Stimulated activated CD4-positive, alpha-beta T cell treated with anti-CD3 and anti-CD28 coated beads, Interleukin-1b, Interleukin-23, amount 100 ng/mL, for 4 hours (primary cell): ENCODE measurements at places on chromosomes 7 and 10.
A peak's percentile ranks its signal among the peaks of the same experiment; 100 is the strongest.

DNA sequence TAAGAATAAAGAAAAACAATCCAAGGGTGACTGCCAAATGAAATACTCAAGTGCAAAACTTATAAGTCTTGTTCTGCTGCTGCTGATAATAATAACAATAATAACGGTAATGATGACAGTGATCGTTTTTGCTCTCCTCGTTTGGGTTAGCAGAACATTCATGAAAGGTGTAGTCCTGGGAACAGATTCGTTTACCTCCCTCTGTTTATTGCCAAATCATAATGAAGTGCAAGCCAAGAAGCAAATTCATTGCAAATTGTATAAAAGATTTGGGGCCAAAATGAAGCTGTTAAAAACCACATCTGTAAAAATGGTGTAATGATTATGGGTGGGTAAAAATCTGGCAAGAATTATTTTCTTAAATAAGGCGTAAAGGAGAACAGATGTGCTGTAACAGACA is 587.2 kb upstream of the MKI67 start:
- DNase-seq: no peak

GRCh38 chr7:111059833-111060232 is 31.1 kb upstream of the LRRN3 start:
- no peak for DNase-seq

DNA sequence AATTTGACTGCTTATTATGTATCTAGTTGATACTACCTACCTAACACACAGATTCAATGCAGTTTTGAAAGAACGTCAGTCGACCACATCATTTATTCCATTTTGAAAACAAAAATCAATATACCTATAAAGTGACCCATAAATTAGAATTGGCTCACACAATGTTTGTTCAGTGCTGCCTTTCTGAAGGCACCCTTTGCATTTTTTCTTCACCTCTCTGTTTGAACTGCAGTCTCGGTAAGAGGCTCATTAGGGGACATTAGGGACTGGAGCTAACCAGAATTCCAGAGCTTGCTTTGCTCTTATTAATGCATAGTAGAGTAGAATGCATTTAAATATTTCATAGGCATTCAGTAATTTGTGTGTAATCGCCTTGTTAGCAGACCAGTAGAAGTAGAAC is 234.1 kb downstream of the FOXP2 start:
- DNase-seq: no peak

GRCh38 chr10:108848046-108848445 is 1075.3 kb downstream of the XPNPEP1 start:
- DNase-seq: no peak

DNA sequence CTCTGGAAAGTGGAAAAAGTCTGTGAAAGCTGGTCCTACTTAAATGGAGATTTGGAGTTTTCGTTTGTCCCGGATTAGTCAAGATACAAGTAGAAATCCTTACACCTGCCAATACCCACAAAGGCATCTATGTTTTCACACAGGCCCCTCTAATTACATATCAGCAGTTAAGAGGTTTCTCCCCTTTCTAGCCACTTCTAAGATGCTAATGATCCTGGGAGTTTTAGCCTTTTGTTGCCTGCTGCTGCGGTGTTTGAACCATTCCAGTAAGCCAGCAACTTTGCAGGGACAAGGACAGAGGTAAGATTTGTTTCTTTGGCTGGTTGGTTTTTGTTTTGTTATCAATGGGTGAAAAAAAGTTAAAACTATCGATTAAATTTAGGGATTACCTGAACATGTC is 5.8 kb upstream of the C1QL3 start:
- no peak for DNase-seq

- DNase-seq: peak; percentile 3
Measured at GRCh38 chr7:135335628-135336139, 102.0 kb downstream of the STRA8 start.

DNA sequence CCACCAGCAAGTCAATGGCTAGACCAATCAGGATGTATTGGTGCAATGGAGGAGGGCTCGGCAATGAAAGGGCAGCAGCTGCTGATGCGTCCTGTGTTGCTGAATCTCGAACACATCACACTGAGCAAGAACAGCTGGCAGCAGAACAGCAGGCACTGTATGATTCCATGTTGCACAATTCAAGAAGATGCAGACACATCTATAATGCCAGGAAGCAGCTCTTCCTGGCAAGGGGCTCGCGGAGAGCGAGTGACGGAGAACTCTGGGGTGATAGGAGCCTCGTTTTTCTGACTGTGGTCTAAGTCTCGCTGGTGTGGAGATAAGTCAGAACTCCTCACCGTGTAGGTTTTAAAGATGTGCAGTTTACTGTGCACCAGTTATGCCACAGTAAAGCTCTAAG is 24.8 kb upstream of the PFKP start:
- DNase-seq: no peak

DNA sequence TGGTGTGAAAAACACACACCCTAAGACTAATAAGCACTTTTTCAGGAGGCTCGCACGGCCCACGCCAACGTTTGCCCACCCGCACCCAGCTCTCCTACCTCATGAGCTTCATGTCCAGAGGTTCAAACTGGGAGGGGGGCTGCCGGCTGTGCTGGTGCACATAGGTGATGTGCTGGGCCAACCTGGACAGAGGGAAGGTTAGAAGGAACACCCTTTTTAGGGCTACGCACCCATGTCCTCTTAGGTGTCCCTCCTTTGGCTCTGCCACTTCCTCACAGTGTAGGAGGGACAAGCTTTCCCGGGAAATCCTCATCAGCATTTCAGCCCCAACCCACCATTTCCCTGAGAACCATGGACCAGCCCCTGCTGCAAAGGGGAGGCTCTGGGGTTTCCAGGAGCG is 5.9 kb downstream of the MCM7 start:
- no peak for DNase-seq

- no peak for DNase-seq
Measured at GRCh38 chr10:14233566-14233965, 97.2 kb downstream of the FRMD4A start.

DNA sequence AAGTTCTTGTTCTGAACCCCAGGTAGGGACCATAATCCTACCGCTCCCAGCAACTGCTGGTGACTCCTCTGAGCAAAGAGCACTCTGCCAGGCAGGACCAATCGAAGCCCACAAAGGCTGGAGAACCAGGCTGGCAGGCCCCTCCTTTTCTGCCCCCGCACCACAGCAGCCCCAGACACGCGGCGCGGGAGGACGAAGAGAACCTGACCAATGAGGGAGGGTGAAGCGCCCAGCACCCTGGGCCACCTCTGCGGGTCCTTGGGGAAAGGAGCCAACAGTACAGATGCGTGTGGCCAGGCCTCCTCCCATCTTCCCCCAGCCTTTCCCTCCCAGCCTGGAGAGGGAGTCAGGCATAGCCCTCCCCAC is 25.9 kb downstream of the CTBP2 start:
- no peak for DNase-seq

GRCh38 chr10:21508706-21509331 is 16.7 kb downstream of the SKIDA1 start:
- no peak for DNase-seq

- DNase-seq: no peak
Measured at GRCh38 chr7:68699090-68699711, 899.1 kb upstream of the AUTS2 start.

GRCh38 chr10:78772986-78773530 is 295.7 kb upstream of the ZMIZ1 start:
- no peak for DNase-seq

- DNase-seq: no peak
Measured at GRCh38 chr7:118324790-118325449, 100.4 kb downstream of the ANKRD7 start.
